ENCODE measurements at places on chromosomes 12 and 14. TPM values are rescaled to one million over a fixed set of nuclear protein-coding genes. Genes with fewer than 3 reads are reported as not detected.

P2RX7 gene
- total RNA-seq, result not detected

KRT79 gene
- not detected for total RNA-seq

CLEC14A gene
- total RNA-seq, result 0.17 TPM

MFAP5 gene
- total RNA-seq, result not detected

KCNK13 gene
- not detected for total RNA-seq
